Activated T-cell treated with anti-CD3 and anti-CD28 coated beads, Interleukin-2, amount 50 U/mL, for 48 hours (primary cell): ENCODE measurements at places on chromosomes 11 and 22.

DNA sequence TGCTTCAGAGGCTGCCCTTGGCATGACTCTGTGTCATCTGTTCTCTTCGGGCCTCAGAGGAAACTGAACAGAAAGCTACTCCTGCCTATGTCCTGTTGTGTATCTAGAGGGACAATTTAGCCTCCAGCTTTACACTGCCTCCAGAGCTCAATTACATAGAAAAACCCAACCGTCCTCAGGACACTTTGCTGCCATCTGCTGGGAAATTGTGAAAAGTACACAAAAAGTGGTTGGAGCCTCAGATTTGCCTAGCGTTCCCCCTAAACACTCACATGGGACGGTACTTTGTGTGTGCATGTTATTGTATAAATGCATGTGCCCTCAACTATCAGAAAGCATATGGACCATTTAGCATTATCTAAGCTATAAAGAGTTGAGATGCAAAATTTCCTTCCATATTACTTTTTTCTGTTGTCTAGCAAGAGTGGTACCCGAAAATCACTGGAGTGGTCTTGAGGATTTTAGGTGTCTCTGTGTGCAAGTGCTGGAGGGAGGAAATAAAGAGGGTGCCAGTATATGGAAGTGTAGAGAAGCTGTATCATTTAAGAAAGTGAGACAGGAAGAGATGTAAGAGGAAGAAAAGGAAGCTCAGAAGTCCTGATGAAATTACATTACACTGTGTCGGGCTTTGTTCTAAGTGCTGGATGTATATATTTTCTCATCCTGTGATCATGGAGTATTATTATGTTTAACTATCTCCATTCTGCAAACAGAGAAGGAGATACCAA is 8.7 kb upstream of the MS4A4E start:
- peak; percentile 41 for DNase-seq

DNA sequence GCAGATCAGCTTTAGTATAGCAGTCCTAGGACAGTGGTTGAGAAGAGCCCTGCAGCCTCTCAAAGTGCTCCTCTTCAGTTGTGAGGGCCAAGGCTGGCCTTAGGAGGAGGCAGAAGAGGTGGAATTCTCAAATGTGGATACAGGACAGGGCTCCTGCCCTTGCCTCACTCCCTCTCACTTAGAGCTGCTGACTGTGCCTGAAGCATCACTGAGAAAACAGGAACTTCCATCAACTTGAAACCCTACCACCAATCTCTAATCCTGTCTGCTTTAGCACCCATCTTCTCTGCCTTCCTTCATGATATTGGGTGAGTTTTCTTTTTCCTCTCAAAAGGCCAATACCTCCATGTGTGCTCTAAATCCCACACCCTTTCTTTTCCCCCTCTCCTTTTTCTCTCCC is 14.4 kb upstream of the UCP3 start:
- no peak for DNase-seq

DNA sequence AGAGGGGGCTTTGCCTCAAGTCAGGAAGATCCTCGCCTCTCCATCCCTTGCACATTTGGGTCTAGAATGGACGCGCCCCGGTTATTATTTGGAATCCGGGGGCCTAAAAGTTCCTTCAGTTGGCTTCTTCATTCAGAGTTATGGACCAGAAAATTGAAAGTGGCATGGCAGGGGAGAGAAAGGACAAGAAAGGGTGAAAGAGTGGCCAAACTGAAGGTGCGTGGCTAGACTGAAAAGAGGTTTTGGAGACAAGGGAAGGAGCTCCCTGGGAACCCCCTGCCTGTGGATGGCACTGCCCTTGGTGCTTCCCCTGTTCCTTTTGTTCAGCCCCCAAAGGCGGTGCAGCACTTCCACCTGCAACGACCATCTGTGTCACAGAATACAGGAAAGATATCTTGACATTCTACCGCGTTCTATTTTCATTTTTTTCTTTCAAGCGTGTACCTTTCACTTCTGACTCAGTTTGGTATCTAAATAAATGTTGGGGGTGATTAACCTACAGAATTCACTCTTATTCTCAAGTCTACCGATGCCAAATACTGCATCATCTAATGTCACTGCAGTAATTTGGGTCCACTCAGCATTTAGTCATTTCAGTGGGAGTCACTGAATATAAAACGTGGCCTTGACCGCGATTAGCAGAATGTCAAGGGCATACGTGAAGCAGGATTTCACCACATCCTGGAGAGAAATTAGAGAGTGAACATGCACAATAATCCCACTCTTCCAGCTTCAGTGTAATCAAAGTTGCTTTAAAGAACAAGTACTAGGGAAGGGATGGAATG is 88.1 kb upstream of the ARHGAP32 start:
- DNase-seq, result peak; percentile 63

- DNase-seq, result no peak
Observed at GRCh38 chr11:95067841-95068219, 1.1 kb downstream of the SRSF8 start.

GRCh38 chr11:40514124-40514523 is 945.3 kb downstream of the LRRC4C start:
- no peak for DNase-seq

GRCh38 chr11:35313066-35313759 is 106.1 kb downstream of the SLC1A2 start:
- DNase-seq, result no peak

DNA sequence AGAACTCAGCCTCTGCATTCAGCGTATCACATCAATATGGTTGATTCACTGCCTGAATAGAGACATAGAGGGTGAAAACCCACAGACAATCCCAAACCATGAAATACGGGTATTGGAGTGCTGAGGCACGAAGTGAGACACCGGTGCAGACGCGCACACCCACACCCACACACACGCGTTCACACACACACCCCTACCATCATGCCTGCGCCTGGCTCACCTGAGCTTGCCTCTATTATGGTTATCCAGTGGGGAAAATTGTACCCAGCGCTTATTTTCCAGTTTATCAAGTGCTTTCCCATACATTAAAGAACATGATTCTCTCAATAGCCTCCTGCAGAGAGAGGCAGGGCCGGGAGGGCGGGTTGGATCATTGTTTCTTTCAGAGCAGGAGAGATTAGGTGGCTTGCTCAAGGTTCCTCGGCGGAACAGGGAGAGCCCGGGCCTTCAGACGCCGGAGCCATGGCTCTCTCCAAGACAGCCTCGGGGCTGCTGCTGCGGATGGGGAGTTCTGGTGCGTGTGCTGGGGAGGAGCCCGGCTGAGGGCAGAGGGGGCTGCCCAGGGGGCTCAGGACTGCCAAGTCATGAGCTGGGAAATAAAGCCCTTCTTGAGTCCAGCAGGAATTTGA is 78.9 kb upstream of the THY1 start:
- DNase-seq, result no peak

GRCh38 chr11:75539459-75540334 is 14.0 kb upstream of the GDPD5 start:
- no peak for DNase-seq

DNA sequence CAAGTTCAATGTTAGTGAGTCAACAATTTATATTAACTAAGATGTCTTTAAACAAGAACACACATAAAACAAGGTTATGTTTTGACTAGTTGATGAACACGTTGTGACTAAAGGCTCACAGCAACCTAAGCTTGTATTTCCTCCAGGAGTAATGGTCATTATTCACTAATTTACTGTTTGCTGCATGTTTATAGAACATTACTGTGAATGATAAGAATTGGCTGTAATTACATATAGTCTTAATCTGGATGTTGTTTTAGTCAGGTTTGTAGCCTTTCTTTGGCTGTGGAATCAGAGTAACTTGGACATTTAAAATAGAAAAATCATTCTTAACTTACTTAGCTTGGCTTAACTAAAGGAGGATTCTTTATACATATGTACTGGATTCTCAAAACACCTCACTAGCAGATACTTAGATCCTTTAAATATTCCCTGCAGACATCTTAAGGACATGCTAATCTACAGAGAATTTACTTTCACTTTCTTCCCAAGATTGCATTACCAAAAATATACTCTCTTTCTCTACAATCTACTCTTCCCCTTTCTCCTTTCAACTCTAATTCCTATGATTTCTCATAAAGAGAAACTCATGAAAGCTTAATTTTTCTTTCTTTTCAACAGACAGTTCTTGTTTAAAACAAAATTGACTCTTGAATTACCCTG is 319.7 kb upstream of the CTSC start:
- no peak for DNase-seq

GRCh38 chr11:39990421-39990831 is 1469.0 kb downstream of the LRRC4C start:
- DNase-seq, result no peak

- no peak for DNase-seq
Observed at GRCh38 chr11:113778111-113778910, 1.3 kb upstream of the CLDN25 start.

DNA sequence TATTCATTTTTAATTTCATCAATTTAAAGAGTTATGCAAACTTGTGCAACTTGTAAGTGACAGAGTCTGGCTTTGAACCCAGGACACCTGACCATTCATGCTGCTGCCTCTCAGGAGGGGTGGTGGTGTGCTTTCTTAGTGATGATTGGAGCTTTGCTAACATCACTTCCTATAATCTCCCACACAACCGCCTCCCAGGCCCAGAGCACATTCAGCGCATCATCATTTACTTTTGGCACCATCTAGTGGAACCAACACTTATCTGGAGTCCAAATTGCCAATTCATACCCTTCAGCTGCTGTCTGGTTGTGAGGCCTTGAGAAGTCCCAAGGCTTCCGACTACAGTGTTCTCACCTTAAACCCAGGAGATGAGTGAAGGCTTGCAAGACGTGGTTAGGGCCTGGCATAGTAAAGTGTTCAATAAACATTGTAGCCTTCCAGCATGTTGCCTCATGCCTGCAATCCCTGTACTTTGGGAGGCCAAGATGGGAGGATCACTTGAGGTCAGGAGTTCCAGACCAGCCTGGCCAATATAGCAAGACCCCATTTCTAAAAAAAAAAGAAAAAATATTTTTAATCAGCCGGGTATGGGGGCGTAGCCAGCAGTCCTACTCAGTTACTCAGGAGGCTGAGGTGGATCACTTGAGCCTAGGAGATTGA is 1.1 kb upstream of the TTLL1 start:
- DNase-seq, result peak; percentile 65

DNA sequence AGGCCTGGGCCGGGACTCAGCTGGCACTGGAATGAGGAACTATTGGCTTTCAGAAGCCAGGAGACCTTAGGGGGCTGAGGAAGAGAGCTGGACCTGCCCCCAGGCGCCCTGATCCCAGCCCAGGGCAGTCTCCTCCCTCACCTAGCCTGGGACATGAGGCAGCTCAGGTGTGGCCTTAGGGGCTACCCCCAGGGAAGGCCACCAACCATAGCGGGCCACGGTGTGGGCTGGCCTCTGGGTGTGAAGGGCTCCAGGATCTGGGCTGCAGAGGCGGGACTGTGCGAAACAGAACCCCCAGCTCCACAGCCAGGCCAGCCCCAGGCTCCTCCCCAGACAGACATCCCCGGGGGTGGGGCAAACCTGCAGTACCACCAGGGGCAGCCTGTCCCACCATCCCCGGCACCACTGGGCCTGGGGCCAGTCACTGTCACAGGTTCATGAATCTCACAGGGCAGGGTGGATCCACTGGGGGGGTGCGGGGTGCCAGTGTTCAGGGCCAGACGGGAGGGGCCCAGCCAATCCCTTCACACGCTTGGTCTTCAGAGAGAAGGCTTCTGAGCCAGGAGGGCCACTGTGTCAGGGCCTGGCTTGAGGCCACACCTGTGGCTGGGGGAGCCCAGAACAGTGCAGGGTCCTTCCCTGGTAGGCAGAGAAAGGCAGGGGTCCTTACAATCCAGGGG is 3.5 kb downstream of the PLXNB2 start:
- DNase-seq, result no peak

DNA sequence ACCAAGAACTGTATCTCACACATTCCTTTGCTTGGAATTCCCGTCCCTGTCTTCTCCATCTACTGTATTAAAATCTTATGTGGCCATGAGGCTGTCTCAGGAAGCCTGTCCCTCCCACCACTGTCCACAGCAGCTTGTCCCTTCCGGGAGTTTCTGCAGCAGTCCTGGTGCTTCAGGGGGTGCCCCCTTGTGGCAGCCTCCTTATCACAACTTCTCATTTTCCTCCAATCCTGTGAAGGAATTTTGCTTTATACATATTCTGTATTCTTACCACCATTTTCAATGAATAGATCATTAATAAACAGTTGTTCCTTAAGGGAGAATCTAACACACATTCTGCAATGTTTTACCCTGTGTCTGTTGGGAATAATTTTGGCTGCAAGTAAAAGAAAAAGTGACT is 220.4 kb upstream of the RAG2 start:
- DNase-seq, result no peak

GRCh38 chr22:49210606-49211005 is 617.1 kb downstream of the BRD1 start:
- no peak for DNase-seq

- DNase-seq, result no peak
Observed at GRCh38 chr11:100752371-100753171, 65.5 kb downstream of the ARHGAP42 start.

DNA sequence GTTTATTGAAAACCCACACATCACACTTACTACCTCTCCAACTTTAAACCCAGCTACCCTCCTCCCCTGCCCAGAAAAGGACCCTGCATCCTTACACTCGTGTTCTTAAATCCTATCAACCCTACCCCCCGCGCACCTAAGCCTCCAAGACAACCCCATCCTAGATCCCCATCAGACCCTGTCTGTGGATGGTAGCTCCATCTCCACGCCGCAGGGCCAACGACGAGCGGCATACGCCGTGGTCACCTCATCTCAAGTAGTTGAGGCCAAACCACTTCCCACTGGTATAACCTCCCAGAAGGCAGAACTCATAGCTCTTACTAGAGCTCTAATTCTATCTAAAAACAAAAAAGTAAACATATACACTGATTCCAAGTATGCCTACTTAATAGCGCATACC is 9.4 kb upstream of the OR56A3 start:
- DNase-seq, result no peak

- DNase-seq, result no peak
Observed at GRCh38 chr11:12544986-12545775, 129.0 kb upstream of the TEAD1 start.

- no peak for DNase-seq
Observed at GRCh38 chr11:64605244-64605560, 14.2 kb downstream of the SLC22A12 start.

- no peak for DNase-seq
Observed at GRCh38 chr11:120395778-120396177, 59.6 kb downstream of the ARHGEF12 start.

GRCh38 chr11:65389294-65389980 is 3.0 kb downstream of the FRMD8 start:
- DNase-seq, result no peak

DNA sequence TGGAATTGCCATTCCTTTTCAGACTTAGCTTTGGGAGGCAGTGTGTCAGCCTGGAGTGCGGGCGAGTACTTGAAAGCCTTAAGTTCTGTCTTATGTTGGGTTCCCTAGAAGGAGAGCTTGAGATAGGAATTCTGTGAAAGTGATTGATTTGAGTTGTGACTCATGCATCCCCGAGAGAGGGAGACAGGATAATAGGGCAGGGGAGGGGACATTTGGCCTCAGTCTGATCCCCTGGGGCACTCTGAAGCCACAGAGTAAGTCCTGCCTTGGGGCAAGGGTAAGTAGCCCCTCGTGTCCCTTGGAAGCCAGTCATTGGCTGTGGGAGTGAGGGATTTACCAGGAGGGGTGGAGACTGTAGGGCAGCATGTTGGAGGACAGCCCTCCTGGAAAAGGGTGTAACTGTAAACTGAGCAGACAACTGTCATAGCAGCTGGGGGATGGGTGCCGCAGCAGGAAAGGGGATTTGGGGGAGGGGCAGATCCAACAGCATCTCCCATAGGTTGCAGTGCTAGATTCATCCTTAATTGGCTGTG is 44.0 kb downstream of the KIAA1671 start:
- DNase-seq, result no peak

GRCh38 chr11:299081-299891 is at the start of gene IFITM5:
TSS of gene IFITM5 (minus strand) at chr11:299526. CDS start at chr11:299490, 36 bp downstream.
- no peak for DNase-seq
